Right cardiac atrium (tissue), 5 donors: ENCODE measurements at places on chromosomes 5 and 9.
A peak's percentile ranks its signal among the peaks of the same experiment; 100 is the strongest.

DNA sequence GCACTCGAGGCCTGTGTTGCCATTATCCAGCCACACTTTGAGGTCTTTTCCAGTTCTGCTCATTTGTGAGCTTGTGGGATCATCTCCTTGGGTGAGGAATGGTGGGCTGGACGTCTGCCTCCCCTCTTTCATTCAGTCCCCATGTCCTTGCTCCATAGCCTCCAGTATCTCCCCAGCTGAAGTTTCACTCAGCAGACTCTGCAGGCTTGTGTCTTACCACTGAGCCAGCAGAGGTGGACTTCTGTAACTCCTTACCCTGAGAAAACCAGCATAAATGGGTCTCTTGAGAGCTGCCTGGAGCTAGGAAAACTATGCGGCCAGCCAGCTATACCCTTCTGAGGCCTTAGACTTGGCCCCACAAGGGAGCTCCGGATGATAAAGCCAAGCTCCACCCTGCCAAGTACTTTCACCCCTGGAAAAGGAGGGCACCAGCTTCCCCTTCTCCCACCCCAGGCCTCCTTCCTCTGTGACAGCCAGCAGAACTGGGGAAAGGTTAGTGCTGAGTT is 12.2 kb downstream of the IRF1 start:
- DNase-seq: no peak

GRCh38 chr9:129239946-129240490 is 62.0 kb upstream of the IER5L start:
- DNase-seq: no peak

- DNase-seq: peak; percentile 7
Measured at GRCh38 chr5:1037123-1037670, 28.6 kb downstream of the NKD2 start.

DNA sequence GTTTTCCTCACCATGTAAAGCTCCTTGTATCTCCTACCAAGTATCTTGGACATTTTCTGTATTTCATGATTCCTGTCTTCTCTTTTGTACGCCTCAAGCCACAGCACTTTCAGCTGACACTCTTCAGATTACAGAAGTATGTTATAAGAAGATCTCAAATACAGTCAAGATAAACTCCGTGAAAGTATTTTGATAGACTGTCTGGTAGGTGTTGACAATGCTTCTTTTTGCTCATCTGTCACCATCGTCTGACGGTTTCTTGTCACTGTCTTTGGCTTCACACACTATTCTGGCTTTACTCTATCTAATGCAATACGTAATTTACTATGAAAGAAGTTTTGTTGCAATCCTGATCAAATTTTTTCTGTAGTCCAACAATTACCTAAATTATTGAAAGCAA is 294.5 kb upstream of the CDH12 start:
- DNase-seq: no peak

- DNase-seq: no peak
Measured at GRCh38 chr9:73981405-73981804, 515.7 kb upstream of the RORB start.

GRCh38 chr5:159456722-159457465 is 126.6 kb upstream of the IL12B start:
- no peak for DNase-seq

GRCh38 chr5:90940227-90940995 is 381.8 kb downstream of the ADGRV1 start:
- no peak for DNase-seq

GRCh38 chr5:131266370-131267060 is 2.7 kb downstream of the CDC42SE2 start:
- no peak for DNase-seq

- no peak for DNase-seq
Measured at GRCh38 chr9:136482046-136482792, 621 bp downstream of the SEC16A start.

DNA sequence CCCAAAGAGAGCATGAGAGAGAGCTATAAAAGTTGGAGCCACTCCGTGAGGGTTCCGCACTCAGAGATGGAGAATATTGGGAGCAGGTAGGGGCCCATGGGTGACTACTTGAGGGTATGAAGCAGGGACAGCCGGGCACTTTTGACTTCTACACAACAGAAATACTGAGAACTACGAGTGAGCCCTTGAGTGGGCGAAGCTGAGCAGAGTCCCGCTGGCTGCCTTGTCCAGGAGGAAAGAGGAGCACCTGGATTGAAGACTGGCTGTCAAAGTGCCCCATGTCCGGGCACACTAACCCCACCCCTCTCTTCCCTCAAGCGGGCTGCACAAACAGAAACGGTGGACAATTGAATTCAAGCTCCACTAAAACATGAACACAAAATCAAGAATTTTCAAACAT is 33.6 kb downstream of the FYB1 start:
- no peak for DNase-seq

DNA sequence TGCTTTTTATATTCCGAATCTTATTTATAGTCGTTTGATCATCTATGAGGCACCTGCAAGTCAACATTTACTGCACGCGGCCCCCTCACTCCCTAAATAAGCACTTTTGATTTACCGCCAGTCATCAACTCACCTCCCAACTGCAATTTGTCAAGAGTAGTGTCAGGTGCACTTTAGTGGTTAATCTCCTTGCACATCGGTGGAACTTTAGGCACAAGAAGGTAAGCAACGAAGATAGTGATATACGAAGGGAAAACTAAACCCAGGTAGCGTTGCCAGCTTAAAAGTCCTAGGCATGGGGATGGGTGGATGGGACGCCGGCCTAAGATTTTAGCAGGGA is 513 bp upstream of the RNF180 start:
- no peak for DNase-seq

- DNase-seq: no peak
Measured at GRCh38 chr9:38043931-38044623, 24.9 kb downstream of the SHB start.

DNA sequence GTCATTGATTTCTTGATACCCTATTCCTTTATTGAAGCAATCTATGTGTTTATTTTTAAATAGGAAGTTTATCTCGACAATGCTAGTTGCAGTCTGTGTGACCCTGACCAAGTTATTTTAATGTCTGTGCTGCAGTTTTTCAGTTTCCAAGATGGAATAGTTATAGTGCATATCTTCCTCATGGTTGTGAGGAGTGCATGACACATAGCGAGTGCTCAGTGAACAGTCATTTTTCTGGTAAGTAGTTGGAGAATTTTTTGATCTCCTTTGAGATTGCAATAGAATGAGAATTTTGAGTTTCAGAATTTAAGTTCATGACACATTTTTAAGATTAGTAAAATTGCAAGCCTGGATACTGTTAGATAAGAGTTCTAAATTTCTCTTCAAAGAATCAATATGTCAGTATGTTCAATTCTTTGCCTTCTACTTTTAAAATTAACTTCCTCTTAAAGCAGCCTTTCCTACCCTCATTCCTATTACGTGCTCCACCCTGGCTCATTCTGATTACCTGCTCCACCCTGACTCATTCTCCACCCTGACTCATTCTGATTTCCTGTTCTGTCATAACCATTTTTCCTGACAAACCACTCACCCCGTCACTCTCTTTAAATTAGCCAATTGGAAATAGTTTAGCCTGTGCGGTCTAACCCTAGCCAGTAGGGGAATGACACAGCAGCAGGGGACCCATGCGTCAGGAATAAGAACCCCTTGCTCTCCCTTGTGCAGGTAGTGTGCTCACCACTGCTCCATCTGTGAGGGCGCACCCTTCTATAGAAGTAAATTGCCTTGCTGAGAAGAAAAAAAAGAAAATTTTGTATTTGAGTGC is 30.7 kb downstream of the SPIN1 start:
- no peak for DNase-seq

DNA sequence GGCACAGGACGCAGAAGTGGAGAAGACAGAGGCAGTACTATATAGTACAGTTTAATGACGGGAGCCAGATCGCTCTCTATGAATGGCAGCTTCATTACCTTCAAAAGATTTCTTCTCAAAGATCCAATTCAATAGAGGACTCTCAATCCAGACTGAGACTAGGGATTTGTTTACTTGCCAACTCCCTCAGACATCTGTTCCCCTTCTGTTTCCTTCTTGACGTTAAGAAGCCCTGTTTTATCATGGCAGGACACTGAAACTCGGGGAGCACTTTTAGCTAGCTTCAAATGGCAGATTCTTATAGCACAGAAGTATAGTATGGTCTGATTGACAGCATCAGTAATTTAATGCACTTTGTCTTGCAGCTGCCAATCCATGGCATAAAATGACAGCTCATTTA is 747.3 kb upstream of the C9orf72 start:
- DNase-seq: no peak

GRCh38 chr5:78653681-78654366 is 5.3 kb upstream of the LHFPL2 start:
- DNase-seq: no peak

GRCh38 chr9:72667181-72667580 is 145.8 kb downstream of the TMC1 start:
- no peak for DNase-seq

- no peak for DNase-seq
Measured at GRCh38 chr9:7165331-7165975, 407.7 kb downstream of the KDM4C start.

DNA sequence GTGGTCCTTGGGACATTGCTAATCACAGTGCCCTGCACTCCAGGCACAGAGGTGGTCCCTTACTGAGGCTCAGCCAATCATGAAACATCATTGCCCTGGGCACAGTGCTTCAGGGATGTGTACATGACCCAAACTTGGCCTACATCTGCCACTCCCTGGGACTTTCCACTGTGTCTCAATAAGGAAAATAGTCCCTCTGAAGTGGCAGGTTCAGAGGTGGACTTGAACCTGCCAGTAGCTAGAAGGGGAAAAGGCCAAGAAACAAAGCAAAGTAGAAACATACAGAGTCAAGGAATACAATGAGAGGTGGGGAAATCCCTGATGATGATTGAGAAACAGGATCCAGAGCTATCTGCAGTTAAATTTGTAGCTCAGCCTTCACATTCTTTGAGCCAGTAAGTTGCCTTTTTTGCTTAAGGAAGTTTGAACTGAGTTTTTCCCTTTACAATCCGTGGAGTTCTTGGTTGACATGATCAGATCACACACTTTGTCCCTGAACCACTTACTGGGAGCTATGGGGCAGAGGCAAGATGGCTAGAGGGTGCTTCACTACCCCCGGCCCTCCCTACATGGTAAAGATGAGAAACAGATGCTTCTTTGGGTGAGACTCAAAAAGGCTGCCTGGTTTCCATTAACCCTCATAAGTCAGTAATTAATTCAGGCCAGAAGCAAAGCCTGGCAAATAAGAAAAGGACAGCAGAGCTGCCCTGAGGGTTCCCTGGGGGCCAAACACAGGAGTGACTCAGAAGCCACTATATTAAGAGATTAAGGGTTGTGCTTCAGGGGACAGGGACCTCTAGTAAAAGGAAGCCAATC is 57.6 kb downstream of the SH3TC2 start:
- no peak for DNase-seq

GRCh38 chr9:68710111-68710471 is 5.1 kb downstream of the PIP5K1B start:
- DNase-seq: no peak

GRCh38 chr5:143284521-143284920 is 119.0 kb downstream of the NR3C1 start:
- no peak for DNase-seq

DNA sequence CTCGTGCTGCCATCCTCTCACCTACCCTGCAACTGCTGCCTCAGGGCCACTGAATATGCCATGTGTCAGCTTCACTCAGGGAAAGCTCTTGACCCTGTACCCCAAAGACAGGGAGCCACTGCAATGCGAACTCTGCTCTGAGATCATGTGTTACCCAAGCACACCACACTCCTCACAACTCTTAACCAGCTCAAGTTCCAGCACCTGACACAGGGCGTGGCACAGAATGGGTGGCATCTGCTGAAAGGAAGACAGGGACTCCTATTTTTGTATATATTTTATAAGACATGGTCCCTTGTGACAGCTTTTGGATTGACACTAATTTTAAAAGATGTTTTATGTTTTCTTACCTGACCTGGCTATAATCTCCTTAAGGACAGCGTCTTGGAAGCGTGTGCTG is 10.7 kb downstream of the PHYKPL start:
- DNase-seq: no peak

DNA sequence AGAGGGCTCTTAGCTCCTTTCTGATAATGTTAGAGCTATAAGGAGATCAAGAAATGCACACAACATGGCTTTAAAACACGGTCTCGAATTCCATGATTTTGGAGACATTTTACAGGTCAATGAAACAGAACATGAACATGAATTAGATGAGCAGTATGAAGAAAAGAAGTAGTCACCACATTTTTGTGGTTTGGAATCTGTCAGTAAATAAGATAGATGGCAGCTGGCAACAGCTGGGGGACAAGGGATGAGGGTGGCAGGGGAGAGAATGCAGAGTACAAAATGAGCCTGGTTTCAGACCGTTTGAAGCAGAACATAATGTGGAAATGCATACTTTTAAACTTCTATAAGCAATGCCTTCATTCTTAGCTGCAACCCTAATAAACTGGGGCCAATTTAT is 107.1 kb downstream of the OXCT1 start:
- no peak for DNase-seq

DNA sequence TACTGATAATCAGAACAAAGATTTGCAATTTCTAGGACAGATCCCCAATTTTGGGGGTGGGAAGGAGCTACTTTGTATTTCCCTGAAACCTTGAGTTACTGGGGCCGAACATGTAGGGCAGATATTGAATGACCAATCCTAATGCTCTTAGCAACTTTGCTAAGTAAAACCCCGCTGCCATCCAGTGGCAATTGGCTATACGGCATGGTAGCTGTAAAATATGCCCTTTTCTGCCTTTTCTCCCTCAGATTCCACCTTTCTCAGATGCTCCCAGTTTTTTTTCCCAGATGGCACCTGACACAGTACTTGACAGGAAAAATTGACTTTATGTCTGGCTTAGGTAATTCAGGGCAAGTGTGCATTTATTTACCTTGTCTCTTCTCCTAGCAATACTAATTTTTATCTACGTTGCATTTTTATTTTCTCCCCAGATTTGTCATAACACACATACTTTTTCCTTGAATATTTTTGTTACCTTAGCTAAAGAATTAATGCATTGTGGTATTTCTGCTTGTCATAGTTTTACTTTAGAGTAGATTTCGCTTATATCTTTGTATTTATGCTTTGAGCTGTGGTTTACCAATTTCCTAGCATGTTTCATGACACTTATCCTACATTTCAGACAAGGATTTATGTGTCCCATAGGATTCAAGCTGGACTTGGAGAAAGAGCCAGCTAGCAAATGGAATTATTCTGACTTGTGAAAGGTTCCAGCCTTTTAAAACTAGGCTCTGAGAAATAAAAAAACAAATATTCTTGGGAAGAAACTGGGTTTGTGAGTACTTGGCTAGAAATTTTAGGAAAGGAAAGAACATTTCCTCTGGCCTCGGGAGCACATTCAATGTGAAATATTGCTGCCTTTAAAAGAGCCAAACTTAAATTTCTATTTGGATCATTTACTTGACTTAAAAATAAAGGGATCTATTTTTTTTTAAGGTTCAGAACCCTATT is 37.4 kb downstream of the PIK3R1 start:
- peak; percentile 48 for DNase-seq

- peak; percentile 78 for DNase-seq
Measured at GRCh38 chr5:109486200-109486804, 76.5 kb upstream of the PJA2 start.
